Activated CD4-positive, alpha-beta T cell treated with anti-CD3 and anti-CD28 coated beads, Interleukin-2, amount 50 U/mL, for 4 hours (primary cell): ENCODE measurements at places on chromosomes 1 and 21.
A peak's percentile ranks its signal among the peaks of the same experiment; 100 is the strongest.

DNA sequence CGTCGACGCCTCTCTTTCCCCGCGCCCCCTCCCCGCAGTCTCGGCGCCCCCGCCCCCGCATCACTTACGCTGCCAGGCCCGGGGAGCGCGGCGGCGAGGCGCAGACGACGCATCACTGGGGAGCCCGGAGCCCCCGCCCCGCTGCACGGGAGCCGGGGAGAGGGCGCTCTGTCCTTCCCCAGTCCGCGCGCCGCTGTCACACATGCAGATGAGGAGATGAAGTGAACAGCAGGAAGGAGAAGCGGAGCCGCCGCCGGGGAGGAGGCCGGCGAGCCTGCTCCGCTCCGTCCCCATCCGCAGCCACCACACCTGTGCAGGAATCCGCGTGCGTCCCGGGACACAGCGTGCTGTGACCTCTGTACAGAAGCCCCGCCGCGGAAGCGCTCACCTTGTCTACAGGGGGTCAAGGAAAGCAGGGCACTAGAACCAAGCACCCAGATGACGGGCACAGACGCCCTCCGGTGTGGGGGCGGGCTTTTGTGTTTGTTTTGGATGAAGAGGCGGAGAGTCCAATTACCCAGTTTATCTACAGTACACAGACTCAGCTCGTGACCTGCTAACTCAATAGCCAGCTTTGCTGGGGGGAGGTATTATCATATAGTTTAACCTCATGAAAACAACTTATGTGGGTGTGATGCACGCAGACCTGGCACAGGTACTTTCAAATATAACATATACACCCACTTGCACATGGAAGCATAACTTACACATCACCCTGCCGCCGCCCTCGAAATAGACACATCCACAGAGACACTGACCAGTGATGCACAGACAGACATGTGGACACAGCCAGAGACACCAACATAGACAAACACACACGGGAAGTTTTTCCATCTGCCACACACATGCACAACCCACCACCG lies 12.4 kb downstream of the KLHDC8A start:
- peak; percentile 43 for DNase-seq

DNA sequence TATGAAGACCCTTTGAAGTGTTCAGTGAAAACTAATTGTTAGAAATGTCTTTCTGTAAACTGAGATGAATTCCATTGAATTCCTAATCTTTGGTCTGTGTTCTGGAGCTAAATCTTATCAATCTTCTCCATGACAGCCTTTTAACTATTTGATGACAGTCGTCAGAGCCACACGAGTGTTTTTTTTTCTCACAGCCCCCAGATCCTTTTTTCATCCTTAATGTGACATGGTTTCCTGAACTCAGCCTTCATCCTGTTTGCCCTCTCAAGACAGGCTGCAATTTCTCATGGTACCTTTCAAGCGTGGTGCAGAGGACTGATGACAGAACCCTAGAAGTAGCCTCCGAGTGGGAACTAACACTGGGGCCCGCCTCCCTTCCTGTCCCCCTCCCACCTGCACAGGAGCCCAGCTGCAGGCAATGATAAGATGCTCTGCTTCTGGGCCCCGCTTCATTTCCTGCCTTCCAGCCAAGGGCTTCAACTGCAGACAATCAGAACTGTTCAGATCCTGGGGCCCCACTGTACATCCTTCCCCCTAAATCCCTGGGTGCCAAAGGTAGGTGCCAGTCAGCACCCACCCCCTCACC lies 114.6 kb upstream of the VAV3 start:
- peak; percentile 35 for DNase-seq

DNA sequence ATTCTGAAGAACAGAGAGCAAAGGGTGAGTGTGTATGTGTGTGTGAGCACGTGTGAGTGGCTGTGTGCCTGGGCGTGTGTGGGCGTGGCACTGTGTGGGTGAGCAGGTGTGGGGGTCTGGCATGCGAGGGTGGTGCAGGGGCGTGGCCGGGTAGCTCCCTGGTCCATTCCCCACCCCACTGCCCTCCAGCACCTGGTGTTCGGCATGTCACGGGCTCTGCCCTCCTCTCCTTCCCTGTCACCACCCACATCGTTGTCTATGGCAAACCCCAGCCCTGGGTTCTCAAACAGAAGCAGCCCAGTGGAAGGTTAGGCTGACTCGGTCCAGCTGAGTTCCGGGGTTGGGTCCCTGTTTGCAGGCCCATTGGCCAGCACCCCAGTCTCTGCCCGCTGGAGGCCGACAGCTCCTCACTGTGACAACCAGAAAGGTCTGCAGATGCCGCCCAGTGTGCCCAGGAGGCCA lies 39.8 kb downstream of the UBE2G2 start:
- no peak for DNase-seq

DNA sequence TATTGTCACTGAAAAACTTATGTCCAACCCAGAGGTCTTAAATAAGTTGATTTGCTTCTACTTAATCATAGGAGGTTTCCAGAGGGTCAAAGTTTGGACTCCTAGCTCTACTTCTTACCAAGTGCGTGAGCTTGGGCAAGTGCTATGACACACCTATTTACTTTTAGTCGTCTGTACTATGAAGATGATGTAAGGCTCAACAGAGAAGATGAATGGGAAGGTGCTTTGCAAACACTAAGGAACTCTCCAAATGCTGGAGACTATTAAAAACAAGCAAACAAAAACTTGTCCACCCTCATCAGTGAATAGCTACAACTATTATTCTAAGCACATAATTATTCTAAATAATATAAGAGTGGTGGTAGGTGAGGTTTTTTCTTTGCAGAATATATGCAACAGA lies 232.3 kb upstream of the USP24 start:
- no peak for DNase-seq

DNA sequence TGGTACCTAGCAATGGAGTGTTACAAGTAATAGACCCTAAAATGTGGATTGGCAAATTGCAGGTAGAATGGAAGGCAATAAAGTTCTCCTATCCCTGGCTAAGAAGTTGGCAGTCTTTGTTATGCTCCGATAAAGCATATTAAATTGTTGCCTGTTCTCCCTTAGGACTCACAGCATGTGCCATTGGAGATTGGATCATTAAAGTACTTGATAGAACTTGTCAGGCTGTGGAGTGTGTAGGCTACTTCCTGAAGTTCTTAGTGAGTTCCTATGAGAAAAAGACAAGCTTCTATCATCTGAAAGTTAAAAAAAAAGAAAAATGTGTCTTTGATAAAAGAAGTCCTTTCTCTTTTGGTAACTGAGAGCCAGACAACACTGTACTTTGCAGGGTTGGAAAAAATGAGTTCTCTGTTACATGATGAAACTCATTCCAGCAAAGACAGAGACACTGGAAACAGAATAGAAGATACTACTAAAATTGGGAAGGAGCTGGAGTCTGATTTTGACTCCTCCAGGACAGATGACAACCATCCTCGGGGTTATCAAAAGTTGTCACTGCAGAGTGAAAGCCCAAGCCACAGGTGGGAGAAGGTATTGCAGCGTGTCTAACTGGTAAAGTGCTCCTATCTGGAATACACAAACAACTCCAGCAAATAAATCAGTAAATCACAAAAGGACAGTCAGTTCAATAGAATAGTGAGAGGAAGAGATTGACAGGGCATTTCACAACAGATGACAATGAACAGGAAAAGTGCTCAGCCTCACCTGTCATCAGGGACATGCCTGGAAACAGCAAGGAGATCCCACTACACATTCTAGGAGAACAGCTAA lies 87.5 kb upstream of the WDR26 start:
- DNase-seq: no peak

GRCh38 chr1:220711056-220711809 lies 21.1 kb downstream of the C1orf115 start:
- no peak for DNase-seq

DNA sequence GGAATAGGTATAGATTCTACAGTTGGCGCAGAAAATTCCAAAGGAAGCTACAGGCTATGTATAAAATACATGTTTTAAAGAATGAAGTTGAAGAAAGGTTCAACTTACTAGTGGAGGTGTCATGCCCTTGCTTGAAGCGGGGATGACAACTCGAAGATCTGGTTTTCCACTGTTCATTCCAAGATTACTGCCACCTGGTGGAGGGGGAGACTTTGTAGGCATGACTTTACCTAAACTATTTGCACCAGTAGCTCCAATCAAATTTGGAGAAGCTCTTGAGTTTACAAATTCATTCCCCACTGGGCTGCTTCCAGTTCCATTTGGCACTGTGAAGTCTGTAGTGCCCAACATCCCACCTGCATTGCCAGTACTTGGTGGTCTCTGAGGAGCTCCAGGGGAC lies 81.7 kb downstream of the AXDND1 start:
- DNase-seq: no peak

- DNase-seq: peak; percentile 25
These were observed at the start of gene ZNF436 for GRCh38 chr1:23369335-23370013. Gene ZNF436, minus strand, starts transcription at chr1:23369836. Its CDS starts 1,831 bp downstream, at chr1:23368005.

- no peak for DNase-seq
These were observed 15.3 kb downstream of the GABPA start for GRCh38 chr21:25750085-25750484.

DNA sequence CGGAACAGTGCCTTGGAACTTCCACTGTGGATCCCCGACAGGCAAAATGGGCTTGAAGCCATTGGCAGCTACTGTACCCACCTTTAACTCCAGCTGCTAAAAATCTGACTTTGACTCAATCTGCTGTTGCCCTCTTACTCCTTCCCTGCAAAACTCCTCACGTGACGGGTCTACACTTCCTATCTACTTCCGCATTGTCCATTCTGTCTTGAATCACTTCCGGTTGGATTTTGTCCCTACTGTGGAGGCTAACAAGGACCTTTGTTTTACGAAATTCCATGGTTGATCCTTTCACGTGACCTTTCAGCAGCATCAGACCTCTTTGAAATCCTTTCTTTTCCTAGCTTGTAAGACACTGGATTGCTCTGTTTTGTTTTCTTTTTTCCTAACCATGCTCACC lies 268.4 kb downstream of the PRDM2 start:
- no peak for DNase-seq

DNA sequence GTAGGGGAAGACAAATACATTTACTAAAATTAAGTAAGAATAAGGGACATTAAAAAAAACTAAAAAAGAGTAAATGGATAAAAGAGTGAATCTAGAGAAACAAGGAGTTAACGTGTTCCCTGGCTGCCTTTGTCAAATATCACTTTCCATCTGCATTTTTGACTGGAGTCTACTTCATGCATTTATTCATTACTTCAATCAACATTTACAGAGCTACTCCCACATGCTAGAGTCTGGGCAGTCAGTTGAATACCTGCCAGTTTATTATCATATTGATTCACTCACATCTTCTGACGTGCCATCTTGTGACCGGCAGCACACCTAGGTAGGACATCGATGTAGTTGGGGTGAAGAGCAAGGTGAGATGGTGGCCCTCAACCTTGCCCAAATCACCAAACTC lies 35.6 kb upstream of the KCNA3 start:
- no peak for DNase-seq

DNA sequence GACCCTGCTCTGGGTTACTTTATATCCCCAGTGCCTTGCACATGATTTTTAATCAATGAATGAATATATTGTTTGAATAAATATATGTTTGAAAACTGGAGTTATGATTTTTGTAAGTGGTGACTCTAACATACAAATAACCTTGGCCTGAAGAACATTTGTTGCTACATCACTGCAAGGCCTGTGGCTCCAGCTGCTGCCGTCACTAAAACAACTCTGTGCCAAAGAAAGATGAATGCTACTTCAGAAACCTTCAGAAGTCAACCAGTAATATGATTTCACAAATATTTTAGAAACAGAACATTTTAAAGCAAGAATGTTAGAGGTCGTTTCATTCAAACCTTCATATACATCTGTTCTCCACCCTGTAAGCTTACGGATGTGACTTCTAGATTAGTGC lies 60.6 kb upstream of the SEC16B start:
- DNase-seq: no peak

DNA sequence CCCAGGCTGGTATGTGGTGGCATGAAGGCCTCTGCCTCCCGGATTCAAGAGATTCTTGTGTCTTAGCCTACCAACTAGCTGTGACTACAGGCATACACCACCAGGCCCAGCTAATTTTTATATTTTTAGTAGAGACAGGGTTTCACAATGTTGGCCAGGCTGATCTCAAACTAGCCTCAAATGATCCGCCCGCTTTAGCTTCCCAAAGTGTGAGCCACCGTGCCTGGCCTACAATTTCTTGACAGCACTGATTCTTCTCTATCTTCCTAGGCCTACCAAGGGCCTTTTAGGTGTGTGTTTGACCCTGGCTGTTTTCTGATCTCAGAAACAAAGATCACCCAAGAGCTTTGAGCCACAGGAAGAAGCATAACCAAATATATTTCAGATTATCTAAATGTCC lies 540.8 kb upstream of the ADAMTS5 start:
- no peak for DNase-seq

DNA sequence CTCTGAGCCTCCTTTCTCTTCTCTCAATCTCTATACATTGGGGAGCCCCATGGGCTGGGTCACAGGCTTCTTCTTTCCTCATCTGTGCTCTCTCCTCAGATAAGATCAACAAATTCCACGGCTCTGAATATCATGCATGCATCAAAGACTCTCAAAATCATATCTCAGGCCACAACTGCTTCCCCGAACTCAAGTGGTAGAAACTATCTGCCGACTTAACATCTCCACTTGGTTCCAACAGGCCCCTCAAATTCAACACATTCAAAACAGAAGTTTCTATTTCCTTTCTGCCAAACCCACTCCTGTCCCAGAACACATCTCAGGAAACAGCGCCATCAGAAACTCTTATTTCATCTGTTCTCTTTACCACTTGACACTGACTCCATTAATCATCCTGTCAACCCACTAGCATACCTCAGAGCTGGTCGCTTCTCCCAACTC lies 16.7 kb downstream of the DDX59 start:
- DNase-seq: no peak

DNA sequence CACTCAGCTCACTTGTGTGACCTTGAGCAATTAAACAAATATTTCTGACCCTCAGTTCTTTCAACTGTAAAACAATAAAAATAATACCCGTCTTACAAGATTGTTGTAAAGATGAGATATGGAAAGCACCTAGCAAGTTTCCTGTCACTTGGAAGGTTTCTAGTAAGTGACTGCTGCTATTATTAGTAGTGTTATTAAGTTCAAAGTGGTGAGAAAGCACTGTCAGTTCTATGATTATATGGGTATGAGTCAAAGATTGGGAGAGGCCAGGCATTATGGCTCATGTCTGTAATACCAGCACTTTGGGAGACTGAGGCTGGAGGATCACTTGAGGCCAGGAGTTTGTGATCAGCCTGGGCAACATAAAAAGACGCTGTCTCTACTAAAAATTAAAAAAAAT lies 145.4 kb downstream of the C1orf21 start:
- no peak for DNase-seq

DNA sequence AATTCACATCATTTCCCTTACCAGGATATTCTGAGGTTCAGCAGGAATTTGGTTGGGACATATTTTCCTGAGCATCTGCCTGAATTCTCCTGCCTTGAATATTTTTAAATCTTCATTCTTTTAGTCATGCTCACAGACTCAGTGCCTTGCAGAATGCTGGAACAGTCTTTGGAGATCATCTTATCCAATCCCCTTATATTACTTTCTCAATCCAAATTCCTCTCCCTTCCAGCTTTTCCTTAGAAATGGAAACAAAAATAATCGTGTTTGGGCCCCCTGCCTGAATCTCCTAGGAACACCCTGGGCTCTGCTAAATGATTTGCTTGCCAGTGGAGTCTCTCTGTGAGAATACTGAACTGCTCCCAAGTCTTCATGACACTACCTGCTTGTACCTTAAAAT lies 38.4 kb downstream of the LHX8 start:
- no peak for DNase-seq

GRCh38 chr1:231971397-231972110 lies 345.0 kb downstream of the DISC1 start:
- DNase-seq: no peak

- no peak for DNase-seq
These were observed 21.4 kb downstream of the COL6A1 start for GRCh38 chr21:46002841-46003574.
